HuH-7.5 (cell line): ENCODE measurements at places on chromosomes 5 and 9.

DNA sequence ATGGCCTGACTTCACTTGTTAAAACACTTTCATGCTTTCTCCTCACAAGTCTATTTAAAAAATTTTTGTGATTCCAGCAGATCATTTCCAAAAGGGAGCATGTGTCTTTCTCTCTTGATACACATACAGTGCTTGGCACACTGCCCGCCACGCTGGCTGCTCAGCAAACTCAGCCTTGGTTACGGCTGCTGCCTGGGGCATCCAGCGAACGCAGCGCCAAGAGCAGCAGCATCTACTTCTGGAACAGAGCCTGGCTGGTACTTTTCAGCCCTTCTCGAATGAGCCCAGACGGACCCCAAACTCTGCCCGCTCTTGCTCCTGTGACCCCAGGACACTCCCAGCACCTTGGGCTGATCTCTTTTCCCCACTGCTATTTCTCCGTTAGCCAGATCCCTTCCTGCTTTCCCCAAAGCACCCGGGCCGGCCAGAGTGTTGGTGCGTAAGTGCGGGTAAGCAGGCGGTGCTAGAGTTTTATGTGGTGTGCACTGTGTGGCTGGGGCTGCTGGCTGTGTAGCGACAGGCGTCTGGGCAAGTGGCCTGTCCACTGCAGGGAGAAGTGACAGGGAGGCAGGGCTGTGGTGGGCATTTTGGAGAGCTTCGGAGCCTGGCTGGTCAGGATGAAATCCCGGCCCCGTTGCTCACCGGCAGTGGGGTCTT lies 73.2 kb downstream of the SH3PXD2B start:
- DNase-seq = no peak

- no peak for DNase-seq
Measured at GRCh38 chr9:32716425-32716824, 66.9 kb upstream of the TMEM215 start.

DNA sequence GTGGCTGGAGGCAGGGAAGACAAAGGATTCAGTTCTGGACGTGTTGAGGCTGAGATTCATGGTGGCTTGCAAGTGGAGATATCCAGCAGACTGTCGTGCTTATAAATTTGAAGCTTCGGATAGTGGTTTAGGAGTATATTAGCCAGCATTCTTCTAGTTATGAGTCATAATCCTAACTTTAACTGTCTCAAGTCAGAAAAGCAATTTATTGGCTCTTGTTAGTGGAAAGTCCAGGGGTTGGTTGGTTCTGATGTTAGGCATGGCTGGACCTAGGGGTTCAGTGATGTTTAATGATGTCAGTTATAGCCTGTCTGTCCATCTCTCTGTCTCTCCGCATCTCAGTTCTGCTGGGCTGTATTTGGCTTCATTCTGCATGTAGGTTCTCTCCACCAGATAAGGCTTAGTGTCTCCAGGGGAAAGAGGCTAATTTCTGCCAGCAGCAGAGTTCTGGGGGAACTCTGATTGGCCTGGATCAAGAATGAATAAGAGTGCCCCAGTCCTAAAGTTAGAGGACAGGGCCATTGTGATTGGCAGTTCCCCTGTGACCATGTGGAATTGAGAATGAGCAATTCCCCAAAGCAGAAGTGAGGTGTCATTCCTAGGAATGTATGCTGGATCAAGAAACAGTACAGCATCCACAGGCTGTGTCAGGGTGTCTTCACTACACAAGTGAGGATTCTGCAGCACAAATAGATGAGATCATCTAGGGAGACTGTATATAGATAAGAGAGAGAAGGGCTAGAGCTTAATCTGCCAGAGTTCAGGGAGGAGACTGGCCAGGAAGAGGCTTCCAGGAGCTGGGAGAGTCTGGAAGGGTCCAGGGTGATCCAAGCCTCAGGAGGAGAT lies 72.9 kb upstream of the SHB start:
- no peak for DNase-seq

DNA sequence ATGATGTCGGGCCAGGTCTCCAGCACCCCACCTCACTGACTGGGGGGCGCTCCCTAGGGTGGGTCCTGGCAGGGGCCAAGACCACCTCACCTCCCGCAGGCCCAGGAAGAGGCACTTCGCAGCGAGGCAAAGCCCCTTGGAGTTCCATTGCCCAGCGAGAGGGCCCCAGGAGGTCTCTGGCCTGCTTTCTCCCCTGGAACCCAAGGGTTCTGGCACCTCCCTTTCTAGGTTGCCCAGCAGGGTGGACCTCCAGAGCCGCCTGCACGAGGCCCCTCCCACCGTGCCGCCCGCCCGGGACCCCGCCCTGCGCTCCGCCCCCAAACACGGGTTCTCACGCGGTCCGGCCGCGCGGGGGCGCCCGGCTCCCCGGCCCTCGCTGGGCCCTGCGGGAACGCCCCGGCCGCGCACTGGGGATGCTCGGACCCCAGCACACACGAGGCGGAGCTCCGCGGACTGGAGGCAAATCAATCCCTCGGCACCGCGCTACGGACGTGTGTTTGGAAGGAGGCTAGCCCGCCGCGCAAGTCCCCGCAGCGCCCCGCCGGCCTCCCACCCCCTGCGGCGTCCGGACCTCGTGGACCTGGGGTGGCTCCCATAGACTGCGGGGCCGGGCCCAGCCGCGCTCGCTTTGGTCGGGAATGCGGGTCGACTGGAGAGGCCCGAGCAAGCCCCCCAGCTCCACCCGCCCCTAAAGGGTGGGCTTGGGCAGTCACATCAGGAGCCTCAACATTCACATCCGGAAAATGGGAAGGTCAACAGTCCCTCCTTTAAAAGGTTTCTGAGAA lies 99.5 kb upstream of the LMX1B start:
- DNase-seq = peak; percentile 90

- no peak for DNase-seq
Measured at GRCh38 chr5:100889165-100889743, 13.8 kb downstream of the ST8SIA4 start.

- DNase-seq = no peak
Measured at GRCh38 chr9:84922051-84922450, 252.5 kb downstream of the NTRK2 start.

GRCh38 chr5:129912601-129913255 lies 8.5 kb downstream of the CHSY3 start:
- no peak for DNase-seq

DNA sequence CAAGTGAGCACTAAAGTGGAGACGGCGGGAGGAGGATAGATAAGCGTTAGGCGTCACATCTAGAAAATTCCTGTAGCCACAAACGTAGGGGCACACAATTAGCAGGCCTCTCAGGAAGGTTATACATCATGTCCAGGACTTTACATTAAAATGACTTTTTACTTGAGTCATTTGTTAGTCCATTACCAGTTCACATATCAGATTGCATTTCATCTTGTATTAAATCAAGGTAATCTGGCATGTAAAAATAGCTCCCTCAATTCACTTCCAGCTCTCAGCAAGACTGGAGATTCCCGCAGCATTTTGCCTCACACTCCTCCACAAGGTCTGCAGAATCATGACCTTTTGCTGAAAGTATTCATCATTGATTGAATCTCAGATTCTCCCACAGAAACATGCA lies 118.8 kb downstream of the PRDM6 start:
- DNase-seq = no peak

GRCh38 chr9:17528859-17529258 lies 50.0 kb upstream of the SH3GL2 start:
- no peak for DNase-seq

GRCh38 chr9:114900942-114901802 lies 29.2 kb downstream of the TNFSF8 start:
- no peak for DNase-seq

GRCh38 chr5:2187687-2188086 lies 305.0 kb upstream of the IRX4 start:
- DNase-seq = no peak

DNA sequence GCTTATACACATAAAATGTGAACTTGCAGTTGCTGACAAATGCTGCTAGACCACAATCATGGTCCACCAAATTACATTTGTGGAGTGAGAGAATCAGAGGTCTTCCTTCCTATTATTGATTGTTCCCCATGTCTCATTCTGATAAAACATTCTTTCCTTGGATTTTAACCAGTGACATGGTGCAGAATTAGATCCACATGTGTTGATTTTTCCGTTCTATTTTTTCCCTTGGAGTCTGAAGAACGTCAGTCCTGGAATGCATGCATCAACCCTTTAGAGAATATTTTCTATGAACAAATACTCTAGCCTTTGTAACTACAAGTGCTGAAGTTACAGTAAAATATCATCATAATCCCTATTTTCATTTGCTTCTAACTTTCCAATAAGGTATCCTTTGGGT lies 170.7 kb upstream of the SPRY4 start:
- no peak for DNase-seq

- no peak for DNase-seq
Measured at GRCh38 chr5:65018763-65019162, 250.0 kb downstream of the CWC27 start.

- no peak for DNase-seq
Measured at GRCh38 chr9:113775749-113776148, 100.4 kb upstream of the ZNF618 start.

DNA sequence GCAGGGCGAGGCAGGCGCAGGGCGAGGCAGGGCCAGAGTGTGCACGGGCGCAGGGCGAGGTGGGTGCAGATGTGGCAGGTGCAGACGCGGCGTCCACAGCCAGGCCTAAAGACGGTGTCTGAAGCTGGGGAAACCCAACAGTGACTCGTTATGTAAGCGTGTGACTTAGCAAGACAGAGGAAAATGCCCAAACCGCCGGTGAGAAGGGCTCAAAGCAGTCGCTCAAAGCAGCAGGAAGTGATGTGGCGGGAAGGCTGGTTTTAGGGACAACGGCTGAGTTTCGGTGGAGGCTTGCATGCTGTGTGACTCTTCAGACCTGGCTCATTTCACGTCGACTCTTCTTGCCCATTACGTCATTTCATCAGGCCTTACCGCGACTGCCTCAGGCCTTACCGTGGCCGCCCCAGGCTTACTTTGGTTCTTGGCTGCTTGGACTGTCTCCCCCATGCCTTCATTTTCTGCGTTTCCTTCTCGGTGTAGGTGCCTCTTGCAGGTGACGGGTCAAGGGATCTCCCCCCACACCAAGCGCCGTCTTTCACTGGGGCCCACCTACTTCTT lies 50.5 kb upstream of the EXOC3 start:
- DNase-seq = no peak

GRCh38 chr9:123400926-123401503 lies 45.0 kb downstream of the CRB2 start:
- DNase-seq = no peak

- DNase-seq = peak; percentile 97
Measured at GRCh38 chr9:136807281-136808074, at the start of gene RABL6. TSS of gene RABL6 (plus strand) at chr9:136807948. CDS start at chr9:136808197, 249 bp downstream.

DNA sequence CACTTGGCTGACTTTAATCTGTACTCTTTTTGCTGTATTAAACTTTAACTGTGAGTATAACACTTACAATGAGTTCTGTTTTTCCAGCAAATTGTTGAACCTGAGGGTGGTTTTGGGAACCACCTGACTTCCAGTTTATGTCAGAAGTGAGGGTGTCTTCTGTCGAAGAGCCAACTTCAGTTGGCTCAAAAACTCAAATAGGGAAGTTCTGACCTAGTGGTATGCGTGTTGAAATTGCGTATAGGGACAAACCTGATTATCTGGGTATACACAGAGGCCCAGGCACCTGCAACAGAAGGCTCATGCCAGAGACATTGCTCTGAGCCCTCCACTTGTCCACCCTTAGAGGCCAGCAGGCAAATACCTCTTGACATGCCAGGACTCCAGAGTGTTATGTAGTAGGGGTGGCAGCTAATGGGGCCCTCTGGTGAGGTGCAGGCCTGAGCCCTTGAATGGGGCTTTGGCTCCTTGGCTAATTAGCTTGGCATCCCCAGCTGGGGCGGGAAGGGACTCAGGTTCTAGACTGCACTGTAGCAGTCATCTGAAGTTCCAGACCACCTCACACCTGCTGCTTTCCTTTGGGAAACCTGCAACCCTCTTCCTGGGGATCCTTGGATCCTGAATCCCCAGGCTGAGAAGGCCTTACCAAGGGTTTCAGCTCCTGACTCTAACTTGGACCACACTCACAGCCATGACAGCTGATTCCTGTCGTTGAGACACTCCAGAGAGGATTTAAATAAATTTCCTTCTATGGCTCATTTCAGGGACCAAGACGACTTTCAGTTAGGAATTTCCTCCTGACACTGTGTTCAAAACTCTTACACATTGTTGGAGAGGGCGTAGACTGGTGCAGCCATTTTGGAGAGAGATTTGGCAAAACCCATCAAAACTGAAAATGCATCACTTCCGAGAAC lies 189.6 kb downstream of the HSPA4 start:
- DNase-seq = no peak

DNA sequence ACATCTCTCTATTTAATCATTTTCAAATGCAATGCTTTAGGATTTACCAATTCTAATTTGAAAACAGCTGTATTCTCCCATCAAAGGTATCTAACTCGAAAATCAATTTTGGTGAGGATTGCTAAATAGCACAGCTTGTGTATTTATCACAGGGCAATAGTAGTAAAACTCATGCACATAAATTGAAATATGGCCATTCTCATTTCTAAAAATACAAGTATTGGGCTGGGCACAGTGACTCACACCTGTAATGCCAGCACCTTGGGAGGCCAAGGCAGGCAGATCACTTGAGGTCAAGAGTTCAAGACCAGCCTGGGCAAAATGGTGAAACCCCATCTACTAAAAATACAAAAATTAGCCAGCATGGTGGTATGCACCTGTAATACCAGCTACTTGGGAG lies 164.8 kb upstream of the RASA1 start:
- DNase-seq = no peak

GRCh38 chr5:60685028-60685427 lies 14.9 kb downstream of the DEPDC1B start:
- no peak for DNase-seq
